ENCODE measurements at places on chromosomes 11 and 22.

DNA sequence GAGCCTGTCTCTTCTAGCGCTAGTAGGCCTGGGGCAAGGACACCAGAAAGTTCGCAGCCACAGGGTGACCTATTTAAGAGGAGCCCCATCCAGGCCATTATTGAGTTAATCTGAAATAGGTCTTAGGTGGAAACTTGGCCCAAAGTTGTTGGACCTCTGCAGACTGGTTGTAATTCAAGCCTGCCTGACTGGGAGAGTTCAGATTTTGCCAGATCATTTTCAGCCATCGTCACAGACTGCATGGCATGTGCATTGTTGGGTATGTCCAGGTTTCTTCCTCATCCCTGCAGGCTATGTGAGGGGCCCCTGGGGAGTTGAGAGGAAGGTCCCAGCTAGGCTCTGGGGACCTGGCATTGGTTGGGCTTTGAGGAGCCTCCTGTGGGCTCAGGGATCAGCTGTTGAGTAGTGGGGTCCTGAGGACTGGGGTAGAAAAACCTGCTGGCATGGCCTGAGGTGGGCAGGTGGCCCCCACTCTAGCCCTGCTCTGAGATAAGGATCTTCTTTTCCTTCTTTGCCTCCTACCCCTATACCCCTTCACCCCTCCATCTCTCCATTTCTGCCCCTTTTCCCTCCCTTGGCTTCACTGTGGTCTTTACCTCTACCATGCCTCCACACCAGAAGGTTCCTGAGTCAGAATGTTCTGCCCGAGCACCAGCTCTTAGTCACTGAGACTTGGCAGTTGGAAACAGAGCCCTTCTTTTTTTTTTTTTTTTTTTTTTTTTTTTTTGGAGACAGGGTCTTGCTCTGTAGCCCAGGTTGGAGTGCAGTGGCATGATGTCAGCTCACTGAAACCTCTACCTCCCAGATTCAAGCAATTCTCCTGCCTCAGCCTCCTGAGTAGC lies 112.7 kb downstream of the MORC2 start:
- DNase-seq = no peak

DNA sequence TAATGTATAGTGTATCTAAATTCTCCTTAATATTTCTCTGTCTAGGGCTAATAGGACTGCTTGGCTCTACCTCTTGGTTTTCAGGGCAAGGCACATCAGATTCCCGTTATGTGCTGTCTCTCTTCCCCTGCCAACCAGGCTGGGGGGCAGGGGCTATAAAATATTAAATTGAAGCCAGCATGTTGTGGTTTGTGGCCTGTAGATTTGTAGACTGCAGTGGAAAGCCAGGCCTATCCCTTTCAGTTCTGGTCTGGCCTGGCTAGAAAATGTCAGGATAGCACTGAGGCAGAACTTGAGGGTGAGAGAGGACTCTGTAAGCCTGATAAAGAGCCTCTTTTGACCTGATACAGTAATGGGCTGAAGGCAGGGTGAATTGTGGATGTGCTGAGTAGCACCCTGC lies 14.4 kb upstream of the GRK2 start:
- no peak for DNase-seq

GRCh38 chr11:116478205-116478604 lies 294.6 kb downstream of the BUD13 start:
- DNase-seq = no peak

GRCh38 chr11:61510974-61511373 lies 2.4 kb downstream of the LRRC10B start:
- no peak for DNase-seq

DNA sequence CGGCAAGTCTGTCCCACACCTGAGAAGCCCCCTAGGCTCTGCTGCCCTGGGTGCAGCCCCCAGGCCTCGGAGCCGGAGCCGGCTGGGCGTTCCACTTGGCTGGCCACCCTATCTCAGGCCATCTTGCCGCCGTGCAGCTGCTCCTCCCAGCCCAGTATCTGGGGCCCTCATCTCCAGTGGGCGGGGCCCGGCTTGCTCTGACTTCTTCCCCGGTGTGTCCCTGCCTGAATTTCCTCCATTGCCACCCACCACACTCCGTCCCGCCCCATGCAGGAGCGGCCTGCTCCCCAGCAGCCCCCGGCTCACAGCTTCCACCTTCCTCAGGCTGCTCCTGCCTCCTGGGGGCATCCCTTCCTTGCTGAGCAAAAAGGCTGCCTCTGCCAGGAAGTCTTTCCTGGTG lies 46.6 kb downstream of the WNT7B start:
- DNase-seq = no peak

GRCh38 chr11:117806846-117807245 lies 9.8 kb upstream of the DSCAML1 start:
- DNase-seq = no peak

DNA sequence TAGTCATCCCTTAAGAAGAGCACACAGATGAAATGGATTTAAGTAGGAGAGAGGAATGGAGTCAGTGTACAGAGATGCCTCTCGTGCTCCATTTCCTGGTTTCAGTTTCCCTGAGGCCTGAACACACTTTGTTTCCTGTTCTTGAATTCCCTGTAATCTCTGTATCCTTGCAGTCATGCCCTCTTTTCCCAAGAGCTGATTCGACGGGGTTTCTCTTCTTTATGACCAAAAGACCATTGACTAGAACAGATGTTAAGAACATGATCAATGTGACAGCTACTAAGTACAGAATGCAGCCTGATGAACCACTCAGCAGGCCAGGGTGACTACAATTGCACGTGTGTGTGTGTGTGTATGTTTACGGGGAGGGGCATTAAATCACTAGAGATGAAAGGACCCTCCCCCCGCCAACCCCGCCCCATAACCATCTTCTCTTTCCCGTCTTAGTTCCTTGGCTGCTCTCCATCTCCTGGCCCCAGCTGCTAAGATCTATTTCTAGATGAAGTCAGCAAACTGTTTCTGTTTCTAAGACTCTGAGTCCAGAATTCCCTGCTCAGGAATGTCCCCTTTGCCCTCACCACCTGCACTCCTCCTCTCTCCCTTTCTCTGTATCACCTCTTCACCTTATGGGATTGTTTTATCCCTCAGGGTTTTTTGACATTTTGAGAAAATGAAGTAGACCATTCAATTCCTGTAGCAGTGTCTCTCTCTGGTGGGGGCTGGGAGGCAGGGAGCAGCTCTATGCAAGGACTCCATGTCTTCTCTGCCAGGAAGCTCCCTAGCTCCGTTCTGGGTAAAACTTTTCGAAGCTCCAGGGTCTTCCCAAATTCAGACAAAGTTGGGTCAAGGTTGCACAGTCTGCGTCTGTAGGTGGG lies 26.0 kb downstream of the SLC22A6 start:
- DNase-seq = no peak

DNA sequence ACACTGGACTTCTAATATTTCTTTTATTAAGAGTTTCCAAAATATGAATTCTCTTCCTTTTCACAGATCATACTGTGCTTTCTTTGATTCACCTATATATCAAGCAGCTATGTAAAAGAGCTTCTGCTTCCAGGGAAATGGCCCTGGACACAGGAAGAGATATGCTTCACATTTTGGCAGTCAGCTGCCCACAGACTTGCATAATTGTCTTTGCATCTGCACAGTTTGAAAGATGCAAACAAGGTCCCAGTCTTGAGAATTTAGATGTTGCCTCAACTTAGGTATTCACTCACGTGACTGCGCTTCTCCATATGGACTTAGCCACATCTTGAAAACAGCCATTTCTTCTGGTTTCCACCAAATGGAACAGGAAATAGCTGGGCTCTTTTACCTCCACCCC lies 92.3 kb upstream of the POU2AF2 start:
- no peak for DNase-seq

- DNase-seq = no peak
Measured at GRCh38 chr22:24588757-24589481, 4.0 kb downstream of the LRRC75B start.

GRCh38 chr11:84901991-84902390 lies 725.2 kb downstream of the DLG2 start:
- DNase-seq = no peak

Measured in retinal pigment epithelial cell (primary cell).